Right forelimb (tissue), 1 donor: ENCODE measurements at places on chromosomes 12 and 14.

DNA sequence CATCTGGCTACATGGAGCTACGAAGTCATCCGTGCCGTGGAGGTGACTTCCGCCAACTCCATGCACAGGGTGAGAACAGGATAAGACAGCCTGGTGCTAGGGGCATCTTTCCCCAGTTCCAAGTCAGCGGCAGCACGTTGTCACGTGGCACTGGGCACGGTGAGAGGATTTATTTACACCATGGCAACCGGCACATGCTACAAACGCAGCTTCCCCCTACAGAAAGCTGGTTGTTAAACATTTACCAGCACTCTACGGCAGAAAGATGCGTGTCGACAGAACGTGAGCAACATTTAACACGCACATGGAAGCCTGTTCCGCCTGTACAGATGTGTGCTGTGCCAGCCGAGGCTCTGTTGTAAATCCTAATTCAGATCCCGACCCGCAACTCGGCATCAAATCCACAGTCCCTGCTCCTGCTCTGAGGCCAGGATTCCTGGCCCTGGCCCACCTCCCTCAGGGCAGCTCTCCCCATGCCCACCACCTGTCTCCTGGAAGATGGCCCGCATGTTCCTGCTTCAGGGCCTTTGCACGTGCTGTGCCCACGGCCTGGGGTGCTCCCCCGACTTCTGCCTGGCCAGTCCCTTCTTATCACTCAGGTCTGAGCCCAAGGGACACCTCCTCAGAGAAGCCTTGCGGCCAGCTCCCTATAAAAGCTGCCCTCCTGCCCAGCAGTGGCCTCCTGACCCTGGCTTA is 114.1 kb downstream of the RFLNA start:
- no peak for DNase-seq

GRCh38 chr14:93054006-93054405 is 61.7 kb downstream of the ITPK1 start:
- DNase-seq = no peak

- DNase-seq = no peak
Observed at GRCh38 chr12:51351913-51352532, 5.5 kb upstream of the CELA1 start.

DNA sequence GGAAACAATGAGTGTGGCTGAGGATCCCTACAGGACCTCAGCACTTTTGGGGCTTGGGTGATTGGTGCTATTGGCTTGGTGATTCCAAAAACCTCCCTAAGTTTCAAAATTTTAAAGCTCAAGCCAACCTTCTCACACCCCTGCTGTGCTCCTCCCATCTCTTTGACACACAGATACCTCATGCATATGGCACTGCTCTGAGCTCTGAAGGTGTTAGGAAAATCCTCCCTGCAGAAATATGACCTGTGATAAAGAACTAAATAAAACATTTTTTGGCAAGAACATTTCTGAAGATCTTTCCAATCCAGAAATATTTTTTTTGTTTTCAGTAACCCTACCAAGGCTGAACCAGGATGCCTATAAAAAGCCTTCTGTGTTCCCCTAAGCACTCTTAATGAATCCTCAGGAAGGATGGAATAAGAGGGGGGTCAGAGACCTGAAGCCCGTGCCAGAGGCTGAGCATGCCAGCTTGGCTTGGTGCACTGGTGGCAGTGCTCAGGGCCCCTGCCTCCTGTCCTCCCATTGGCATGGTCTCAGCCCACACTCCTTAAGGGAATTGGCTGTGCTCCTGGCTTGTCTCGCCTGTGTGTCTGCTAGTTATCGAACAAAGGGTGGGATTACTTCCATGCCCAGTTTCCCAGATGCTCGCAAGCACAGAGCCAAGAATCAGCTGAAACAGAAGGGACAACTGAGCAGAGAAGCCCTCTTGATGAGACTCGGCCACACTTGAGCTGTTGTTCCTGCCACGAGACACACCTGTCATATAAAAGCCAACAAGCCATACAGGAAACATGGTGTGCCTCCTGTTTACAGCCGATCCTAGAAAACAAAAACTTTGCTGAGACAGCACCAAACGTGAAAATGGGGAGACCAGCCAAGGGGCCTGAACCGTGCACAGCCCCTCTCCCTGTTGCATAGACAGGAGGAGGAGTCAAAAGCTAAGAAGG is 132.7 kb upstream of the EEA1 start:
- peak; percentile 67 for DNase-seq

GRCh38 chr14:35163384-35163783 is 41.0 kb downstream of the PRORP start:
- DNase-seq = no peak

DNA sequence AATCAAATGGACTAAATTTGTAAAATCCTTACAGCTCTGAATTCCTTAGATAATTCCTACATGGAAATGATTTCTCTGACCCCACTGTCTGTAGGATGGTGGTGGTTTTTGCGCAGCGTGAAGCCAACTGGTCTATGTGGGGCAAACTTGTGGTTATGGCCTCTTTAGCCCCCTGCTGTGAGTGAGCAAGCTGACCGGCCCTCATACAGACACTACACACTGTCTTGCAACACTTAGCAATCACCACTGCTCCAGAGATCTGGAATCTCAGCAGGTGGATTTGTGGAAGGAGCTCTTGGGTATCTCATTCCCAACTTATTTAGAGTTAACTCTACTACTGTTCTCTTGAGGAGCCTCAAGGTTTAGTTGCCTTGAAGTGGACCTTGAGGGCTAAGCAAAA is 70.2 kb downstream of the SCN8A start:
- no peak for DNase-seq

- no peak for DNase-seq
Observed at GRCh38 chr12:70094467-70094866, 148.8 kb upstream of the CNOT2 start.

GRCh38 chr12:89840162-89840922 is 131.7 kb upstream of the ATP2B1 start:
- DNase-seq = no peak

GRCh38 chr12:68040450-68041075 is 51.3 kb downstream of the IFNG-AS1 start:
- DNase-seq = peak; percentile 53

- peak; percentile 53 for DNase-seq
Observed at GRCh38 chr12:989751-990660, 1.0 kb upstream of the ERC1 start.

DNA sequence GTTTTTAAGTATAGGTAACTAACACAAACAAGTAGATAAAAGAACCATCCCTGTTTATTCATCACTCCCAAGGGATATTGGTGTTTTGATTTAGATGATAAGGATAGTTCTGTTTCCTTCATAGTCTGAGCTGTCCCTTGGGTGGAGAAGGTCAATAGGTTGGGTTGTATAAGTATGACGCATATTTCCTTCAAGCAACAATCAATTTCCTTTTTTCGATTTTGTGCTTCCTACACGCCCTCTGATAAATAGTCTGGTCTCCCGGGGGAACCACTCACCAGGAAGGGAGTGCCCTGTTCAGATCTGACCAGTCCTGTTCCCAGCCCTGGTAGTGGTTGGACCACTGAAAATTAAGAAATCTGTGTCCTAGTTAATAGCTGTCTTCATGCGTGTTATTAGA is 378.8 kb upstream of the FAR2 start:
- no peak for DNase-seq

DNA sequence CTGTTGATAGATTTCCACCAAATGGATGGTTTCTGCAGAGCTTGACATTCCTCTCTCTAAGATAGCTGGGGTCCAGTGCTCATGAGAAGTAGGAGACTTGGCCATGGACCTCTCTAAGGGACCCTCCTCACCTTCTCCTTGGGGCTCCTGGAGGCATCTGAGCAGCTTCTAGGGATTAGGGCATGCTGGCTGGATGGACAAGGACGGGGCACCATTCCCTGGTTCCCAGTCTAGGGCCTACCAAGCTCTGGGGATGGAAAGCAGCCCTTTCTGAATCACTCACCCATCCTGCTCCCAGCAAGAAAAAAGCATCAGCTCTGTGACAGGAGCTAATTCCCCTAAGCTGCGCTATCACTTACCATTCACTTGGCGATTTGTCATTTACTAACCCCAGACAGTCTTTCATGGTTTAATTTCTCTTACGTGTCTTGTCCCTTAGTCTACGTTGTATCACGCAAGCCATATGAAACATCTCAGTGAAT is 39.5 kb downstream of the VWF start:
- DNase-seq = no peak

DNA sequence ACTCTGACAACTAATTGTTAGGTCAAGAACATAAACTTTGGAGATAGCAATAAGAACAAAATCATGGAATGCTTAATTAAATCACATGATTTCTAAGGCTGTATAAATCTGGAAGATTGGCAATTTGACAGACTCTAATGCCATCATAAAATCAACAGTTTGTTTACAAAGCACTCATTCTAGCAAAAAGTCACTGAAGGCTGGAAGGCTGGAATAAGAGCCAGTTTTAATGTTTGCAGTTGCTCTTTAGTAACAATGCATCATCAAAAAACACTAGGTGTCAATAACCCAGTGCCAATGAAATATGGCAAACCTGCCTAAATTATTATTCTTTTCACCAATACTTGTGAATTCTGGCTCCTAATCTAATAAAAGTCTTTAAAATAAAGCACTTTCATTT is 65.0 kb downstream of the NUMB start:
- DNase-seq = no peak

DNA sequence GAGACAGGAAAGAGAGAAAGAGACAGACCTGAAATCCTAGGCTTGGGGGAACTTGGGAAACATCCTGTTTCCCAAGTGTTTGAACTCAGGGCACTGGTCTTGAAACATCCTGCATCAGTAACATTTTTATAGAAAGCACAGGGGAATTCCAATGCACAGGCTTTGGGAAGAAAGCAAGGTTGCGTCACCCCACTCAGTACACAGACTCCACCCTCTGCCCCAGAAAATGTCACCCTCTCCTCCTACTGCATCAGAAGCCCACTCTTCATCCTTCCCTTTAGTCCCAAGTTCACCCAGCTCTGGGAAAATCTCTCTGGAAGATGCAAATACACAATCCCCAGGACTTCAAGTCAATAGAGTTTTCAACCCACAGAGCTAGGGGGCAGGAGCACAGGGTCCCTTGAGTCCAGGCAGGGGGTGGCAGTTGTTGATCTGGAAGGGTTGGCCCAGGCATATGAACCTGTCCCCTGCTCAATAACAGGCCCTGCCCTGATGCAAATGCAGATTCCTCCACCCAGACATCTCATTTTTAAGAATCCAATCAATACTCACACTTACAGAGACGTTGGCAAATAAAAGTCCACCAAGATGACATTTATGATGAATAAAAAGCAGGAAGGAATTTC is 1.7 kb downstream of the RDH16 start:
- DNase-seq = no peak

- peak; percentile 71 for DNase-seq
Observed at GRCh38 chr14:68787092-68787992, 5.5 kb downstream of the ZFP36L1 start.

GRCh38 chr12:42903736-42904135 is 314.2 kb upstream of the PRICKLE1 start:
- DNase-seq = no peak

- no peak for DNase-seq
Observed at GRCh38 chr12:9273276-9273675, 65.1 kb upstream of the PZP start.
